ENCODE measurements at places on chromosomes 16 and 17.
A peak's percentile ranks its signal among the peaks of the same experiment; 100 is the strongest.

DNA sequence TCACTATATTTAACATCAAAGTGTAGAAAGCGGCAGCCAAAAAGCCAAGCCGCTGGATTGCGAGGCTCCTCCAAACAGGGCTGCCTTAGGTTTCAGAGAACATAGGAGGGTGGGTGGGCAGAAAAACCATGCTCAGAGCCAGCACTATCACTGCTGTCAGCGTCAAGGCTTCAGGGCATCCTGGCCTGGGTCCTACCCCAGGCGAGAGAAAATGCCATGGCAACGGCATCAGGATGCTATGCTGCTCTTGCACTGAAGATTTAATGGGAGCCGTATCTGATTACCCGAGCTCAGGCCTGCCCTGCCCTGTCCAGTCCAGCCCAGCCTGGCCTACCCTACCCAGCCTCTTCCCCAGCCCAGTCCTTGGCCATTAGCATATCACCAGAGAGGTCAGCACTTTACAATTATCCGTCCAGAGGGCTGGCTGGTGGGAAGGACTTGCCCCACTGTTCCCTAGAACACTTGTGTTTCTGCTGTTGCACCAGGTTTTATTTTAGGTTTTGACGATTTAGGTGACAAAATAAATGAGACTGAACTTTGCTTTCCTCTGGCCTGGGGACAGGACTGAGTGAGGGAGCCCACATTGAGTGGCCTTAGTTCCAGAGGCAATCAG, 61.1 kb downstream of the TOM1L2 start:
- DNase-seq = no peak

GRCh38 chr17:77126519-77126918, 14.2 kb upstream of the SEC14L1 start:
- no peak for DNase-seq

DNA sequence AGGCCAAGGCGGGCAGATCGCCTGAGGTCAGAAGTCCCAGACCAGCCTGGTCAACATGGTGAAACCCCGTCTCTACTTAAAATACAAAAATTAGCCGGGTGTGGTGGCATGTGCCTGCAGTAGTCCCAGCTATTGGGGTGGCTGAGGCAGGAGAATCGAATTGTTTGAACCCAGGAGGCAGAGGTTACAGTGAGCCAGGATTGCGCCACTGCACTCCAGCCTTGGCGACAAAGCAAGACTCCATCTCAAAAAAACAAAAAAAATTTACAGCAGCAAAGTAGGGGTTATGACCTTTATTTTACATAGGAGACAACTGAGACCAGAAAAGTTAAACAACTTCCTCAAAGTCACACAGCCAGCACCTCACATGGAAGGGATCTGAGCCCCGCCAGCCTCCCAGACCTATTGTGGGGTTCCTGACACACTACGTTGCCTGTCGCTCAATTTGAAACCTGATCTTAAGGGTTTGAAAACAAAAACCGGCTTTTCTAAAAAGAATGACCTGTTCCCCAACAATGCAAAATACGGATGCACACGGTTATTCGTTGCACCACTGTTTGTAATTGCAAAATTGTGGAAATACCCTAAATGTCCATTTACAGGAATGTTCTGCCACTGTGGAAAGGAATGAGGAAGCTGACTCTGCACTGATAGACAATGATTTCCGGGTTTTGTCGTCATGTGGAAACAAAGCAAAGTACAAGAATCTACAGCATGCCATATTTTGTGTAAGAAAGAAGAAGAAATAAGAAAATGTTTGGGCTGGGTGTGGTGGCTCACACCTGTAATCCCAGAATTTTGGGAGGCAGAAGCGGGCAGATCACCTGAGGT, 77.2 kb downstream of the CNGB1 start:
- DNase-seq = no peak

GRCh38 chr17:1137465-1137894, 42.3 kb downstream of the ABR start:
- no peak for DNase-seq

- no peak for DNase-seq
Measured at GRCh38 chr16:19228052-19228451, 57.5 kb upstream of the CLEC19A start.

DNA sequence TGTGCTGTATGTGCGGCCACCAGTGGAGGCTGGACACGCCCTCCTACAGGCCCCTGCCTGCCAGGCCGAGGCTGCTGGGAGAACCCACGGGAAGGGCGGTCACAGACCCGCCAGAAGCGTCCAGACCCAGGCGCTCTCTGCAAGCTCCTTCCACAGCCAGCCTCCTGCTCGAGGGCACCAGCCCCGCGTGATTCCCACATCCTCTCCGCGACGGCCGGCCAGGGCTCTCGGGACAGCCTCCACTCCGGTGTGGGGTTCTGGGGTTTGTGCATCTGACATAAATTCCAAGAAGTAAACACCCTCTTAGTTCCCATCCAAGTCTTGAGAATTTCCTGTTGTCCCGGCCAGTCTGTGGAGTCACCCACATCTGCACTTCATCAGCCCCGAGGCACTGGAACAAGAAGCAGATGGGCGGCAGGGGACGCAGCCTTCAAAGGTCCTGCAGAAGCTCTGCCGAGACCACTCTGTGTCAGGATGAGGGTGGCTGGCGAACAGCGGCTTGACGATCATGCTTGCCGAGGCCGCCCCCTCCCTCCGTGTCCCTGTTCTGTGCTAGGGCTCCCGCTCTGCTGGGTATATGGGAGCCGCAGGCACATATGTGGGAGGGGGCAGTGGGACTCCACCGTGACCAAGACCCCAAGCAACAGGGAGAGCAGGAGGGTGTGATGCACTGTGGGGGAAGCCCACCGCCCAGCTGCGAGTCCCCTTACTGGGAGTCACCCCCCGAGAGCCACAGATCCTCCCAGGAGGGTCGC, 2.4 kb upstream of the TMEM204 start:
- no peak for DNase-seq

DNA sequence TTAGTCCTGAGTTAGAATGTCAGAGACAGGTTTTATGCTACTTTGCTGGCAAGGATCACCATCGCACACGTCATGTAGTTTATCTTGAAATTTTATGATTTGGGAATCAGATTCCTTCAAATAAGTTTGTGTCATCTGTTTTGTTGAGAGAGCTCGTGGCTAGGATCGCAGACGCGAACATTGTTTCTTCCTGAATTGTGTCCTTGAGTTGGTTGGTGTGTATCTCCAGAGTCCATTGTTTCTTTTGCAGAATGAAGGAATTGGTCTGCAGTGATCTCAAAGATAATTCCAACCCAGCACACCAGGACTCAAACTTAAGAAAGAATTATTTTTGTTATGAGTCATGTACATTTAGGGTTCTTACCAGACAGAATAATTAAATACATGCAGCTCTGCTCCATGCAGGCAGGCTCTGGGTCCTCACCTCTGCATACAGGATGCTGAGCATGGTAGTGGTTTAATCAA, 51.6 kb downstream of the PRKCA start:
- no peak for DNase-seq

GRCh38 chr17:68152161-68152571, 95.7 kb upstream of the AMZ2 start:
- DNase-seq = no peak

GRCh38 chr17:29885031-29885640, 44.9 kb downstream of the SSH2 start:
- DNase-seq = no peak

- DNase-seq = no peak
Measured at GRCh38 chr17:43662413-43663141, 855 bp upstream of the MEOX1 start.

- no peak for DNase-seq
Measured at GRCh38 chr17:8426094-8426720, 9.5 kb upstream of the NDEL1 start.

DNA sequence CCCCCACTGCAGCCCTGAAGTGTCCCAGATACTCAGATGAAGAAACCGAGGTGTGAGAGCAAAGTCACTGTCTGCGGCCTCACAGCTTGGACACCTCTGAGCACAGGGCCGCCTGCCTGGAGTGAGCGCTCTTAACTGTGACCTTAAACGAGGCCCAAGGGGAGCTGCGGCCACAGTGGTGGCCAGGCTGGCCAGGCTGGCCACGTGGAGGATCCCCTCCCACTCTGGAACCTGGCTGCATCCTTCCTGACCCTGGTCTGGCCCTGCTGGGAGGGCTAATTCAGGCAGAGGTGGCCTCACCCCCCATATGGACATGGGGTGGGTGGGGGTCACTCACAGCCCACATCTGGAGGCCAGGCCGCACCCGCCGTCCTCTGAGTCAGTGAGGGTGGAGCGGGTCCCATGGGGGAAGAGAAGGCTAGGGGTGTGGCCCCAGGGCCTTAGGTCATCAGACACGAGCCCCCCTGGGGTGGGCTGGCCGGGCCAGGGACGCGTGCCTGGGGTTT, 6.6 kb downstream of the VASN start:
- no peak for DNase-seq

DNA sequence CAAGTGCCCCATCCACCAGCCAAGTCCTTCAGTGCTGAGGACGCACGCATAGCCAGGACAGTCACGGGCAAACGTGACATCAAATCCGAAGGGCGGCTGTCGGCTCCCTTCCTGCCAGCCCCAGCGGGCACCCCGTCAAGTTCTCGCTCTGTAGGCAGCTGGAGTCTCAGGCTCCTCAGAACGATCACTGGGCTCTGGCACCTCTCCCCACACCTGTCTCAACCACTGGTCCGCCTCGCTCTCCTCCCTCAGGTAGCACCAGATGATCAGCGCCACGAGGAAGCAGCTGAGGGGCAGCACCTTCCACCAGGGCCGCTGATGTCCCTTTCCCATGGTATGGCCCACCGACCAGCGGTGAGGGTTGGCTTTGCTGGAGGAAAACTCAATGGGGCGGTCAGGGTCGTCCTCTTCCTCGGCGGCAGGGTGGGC, 422 bp downstream of the UQCC4 start:
- no peak for DNase-seq

DNA sequence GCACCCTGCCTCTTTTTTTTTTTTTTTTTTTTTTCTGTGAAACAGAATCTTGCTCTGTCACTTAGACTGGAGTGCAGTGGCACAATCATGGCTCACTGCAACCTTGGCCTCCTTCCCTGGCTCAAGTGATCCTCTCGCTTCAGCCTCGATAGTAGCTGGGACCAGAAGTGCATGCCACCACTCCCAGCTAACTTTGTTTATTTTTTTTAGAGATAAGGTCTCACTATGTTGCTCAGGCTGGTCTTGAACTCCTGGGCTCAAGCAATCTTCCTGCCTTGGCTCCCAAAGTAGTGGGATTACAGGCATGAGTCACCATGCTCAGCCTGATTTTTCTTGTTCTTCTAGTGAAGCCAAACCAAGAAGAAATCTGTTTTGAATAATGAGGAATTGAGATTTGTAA, 25.0 kb downstream of the CDK12 start:
- DNase-seq = no peak

GRCh38 chr17:49515196-49515770, 20.2 kb downstream of the NGFR start:
- peak; percentile 62 for DNase-seq

- DNase-seq = no peak
Measured at GRCh38 chr16:77090062-77090461, 100.9 kb upstream of the MON1B start.

- DNase-seq = no peak
Measured at GRCh38 chr17:67107811-67108775, 63.7 kb downstream of the CACNG1 start.

- no peak for DNase-seq
Measured at GRCh38 chr16:9302072-9302471, 210.6 kb downstream of the HAPSTR1 start.

DNA sequence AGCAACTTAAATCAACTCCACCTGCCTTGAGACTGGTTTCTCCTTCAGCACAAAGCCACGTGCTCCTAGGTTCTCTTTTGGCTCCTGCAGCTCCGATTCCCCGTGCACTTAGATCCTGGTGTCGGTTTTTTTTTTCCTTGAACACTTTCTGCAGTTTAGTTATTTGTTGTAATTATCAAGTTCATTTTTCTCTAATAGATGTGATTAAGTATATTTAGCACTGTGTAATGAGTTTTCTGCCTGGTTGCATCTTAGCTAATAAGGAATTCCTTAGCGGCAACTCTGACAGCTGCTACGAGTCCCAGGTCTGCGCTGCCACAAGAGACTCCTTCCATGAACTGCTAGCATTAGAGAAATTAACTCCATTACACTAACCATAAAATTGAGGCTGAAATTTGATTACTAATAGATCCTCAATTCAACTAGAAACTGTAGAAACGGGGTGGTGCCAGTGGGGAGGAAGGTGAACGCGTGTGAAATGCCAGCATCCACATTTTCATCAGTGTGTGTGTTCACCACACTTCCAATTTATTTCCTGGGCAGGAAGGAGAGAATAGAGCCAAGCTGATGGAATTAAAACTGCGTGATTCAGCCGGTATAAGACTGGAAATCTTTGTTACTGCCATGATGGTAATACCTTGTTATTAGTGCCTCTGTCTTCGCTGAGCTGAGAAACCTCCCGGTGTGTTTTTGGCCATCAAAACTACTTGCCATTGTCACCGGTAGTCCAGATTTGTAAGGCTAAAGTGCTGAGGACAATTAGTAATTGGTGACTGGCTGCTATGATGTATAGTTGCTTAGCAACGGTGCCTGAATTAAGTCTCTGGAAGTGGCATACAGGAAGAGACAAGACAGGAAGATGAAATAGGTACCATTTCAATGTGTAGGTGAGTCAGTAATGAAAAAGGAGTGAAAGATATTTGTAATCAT, 232.4 kb downstream of the IRX3 start:
- DNase-seq = no peak

GRCh38 chr17:54180950-54181349, 358.2 kb downstream of the KIF2B start:
- DNase-seq = no peak

DNA sequence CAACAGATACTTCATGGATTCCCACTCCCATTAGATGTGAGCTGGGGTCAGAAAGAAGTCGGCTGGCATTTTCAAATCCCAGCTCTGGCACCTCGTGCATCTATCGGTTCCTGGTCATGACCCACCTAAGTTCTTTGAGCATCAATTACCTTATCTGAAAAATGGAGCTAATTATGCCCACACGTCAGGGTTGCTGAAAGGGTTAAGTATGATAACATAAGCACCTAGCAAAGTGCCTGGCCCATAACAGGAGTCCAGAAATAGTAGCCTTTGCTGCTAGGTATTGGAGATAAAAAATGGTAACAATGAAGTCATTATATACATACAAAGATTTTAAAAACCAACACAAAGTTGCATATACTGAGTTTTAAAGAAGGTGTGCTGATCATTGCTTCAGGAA, 14.1 kb upstream of the GNA13 start:
- DNase-seq = no peak

DNA sequence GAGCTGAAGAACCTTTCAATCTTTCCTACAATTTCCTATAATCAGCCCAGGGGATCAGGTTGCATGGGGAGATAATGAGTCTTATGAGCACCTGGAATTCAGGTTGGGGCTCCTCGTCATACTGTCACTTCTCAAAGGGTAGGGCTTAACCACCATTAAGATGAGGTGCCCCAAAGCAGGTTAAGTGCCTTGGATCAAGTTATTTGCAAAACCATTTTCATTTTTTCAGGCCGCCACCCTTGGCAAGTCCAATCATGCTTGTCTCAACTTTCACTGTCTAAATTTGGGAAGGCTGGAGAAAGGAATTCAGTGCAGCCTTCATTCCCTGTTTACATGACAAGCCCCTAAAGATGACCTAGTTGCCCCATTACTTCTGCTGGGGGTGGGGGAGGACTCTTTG, 44.9 kb upstream of the TANGO6 start:
- no peak for DNase-seq
